ENCODE measurements at places on chromosomes 5 and 9. TPM values are rescaled to one million over a fixed set of nuclear protein-coding genes. Genes with fewer than 3 reads are reported as not detected.

GRCh38 chr9:35745569-35745968 is 3.5 kb downstream of the GBA2 start:
- no peak for DNase-seq

The PCDHGA1 gene
- 0.72 TPM for total RNA-seq

The SLC25A48 gene
- total RNA-seq: 0.43 TPM

DNA sequence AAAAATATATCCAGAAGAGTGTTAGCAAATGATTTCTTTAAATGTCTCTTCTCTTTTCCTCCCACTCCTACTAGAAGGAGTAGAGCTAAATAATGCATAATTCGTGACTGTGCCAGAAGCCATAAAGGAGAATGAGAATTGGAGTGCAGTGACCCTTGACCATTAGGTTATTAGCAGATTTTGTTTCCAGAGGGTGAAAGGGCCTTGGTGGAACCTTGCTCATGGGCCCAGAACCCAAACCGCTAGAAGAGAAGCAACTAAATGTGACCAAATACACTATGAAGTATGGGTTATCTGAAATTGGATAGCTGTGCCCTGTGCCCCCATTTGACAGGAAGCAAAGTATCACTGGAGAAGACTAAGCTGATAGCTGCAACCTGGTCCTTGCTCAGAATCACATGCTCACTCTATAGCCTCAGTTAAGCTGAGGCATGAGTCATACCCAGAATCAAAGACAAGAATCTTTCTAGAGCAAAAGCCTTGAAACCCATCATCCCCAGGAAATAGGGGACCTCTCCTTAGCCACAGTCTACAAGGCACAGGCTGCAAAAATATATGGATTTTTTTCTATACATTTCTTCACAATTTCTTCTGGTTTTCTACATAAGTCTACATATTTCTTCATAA is 36.3 kb downstream of the CAPSL start:
- no peak for DNase-seq

The EGFL7 gene
- 62.2 TPM for total RNA-seq

- DNase-seq: no peak
Observed at GRCh38 chr9:88464851-88465250, 70.1 kb upstream of the NXNL2 start.

- DNase-seq: no peak
Observed at GRCh38 chr9:124306098-124306735, 48.5 kb downstream of the NEK6 start.

The GBA2 gene
- 161 TPM for total RNA-seq

DNA sequence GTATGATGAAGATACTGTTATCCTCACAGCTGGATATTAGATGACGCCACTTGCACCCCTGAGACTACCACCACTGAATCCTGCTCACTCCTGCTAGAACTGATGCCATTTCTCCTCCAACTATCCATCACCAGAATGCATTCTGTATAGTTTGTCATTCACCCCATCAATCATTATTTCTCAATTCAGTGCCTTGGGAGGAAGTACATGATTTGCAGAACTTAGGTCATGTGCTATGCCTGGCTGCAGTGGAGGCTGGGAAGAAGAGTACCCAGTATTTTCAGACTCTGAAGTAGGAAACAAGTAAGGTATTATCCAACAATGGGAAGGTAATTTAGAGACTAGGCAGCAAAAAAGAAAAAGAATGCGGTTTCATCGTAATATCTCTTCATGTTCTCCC is 26.2 kb upstream of the HSD17B4 start:
- no peak for DNase-seq

- no peak for DNase-seq
Observed at GRCh38 chr9:68951879-68952659, 61.8 kb downstream of the PRKACG start.

DNA sequence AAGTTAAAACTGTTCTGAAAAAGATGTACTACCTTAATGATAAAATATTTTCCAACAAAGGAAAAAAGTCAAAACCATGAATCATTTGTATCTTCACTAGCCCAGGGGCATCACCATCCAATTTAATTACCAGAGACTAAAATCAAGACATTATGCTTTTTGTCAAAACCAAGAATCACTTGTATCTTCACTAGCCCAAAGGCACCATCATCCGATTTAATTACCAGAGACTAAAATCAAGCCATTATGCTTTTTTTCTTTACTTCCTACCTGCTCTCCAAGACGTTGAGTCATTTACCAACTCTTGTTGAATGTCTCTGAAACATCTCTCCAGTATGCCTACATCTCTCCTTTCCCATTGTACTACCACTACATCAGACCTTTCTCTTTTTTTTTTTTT is 37.9 kb downstream of the FBXO38 start:
- no peak for DNase-seq

DNA sequence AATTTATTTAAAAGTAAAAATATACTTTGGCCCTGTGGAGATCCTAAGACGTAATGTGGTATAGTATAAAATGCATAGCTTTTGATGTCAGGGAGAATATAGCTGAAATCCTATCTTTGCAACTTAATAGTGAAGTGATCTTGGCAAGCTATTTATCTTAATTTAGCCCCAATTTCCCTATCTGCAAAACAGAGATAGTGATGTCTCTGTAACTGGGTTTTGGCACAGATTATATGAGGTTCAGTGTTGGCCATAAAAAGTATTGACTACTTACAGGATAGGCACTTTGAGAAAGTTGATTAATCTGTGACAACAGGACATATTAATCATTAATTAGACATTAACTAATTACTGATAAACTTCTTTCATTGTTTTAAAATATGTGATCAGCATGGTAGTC is 89.2 kb downstream of the ISL1 start:
- DNase-seq: no peak

DNA sequence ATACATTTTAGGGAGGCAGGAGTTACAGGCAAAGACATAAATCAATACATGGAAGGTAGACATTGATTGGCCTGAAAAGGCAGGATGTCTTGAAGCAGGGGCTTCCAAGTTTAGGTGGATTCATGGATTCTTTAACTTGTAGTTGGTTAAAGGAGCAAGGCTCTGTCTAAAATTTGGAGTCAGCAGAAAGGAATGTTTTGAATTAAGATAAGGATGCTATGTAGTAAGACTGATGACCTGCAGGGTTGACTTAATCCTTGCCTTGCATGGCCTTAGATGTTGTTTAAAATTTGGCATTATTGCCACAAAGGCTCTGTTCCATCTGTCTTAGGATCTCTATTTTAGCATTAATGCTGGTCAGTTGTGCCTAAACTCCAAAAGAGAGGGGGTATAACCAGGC is 171.3 kb downstream of the C5orf15 start:
- DNase-seq: no peak

The CMYA5 gene
- 4.5 TPM for total RNA-seq

DNA sequence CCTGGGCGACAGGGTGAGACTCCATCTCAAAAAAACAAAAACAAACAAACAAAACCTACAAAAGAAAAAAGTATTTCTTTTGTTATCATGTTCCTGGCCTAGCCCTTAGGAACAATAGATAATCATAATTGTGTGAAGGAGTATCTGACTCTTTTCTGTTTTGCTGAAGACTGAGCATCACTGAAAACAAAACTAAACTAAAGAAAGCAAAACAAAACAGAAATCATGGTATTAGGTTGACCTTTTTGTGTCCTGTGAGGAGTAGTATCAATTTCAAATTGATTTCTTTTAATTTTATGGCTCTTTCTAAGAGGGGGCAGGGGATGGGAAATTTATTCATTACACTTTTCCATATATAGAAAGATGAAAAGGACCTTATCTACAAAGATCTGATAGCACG is 246.0 kb downstream of the YTHDC2 start:
- DNase-seq: no peak

DNA sequence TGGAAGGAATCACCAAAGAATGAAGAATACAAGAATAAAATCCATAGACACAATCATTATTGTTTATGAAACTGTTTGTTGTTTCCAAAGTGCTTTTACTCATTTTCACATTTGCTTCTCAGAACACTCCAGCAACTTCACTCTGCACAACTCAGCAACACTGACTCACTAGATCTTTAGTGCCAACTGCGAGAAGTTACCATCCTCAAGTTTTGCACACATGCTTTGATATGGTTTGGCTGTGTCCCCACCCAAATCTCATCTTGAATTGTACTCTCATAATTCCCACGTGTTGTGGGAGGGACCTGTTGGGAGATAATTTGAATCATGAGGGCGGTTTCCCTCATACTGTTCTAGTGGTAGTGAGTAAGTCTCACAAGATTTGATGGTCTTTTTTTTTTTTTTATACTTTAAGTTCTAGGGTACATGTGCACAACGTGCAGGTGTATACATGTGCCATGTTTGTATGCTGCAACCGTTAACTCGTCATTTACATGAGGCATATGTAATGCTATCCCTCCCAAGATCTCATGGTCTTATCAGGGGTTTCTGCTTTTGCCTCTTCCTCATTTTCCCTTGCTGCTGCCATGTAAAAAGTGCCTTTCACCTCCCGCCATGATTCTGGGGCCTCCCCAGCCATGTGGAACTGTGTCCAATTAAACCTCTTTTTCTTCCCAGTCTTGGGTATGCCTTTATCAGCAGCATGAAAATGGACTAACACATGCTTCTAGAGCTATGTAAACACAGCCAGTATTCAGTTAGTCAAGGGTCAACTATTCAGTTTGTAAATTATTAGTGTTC is 36.9 kb downstream of the CLINT1 start:
- no peak for DNase-seq

- no peak for DNase-seq
Observed at GRCh38 chr5:87831499-87831898, 418.8 kb upstream of the CCNH start.

GRCh38 chr9:68800836-68801235 is 95.8 kb downstream of the PIP5K1B start:
- DNase-seq: no peak

The SH3TC2 gene
- total RNA-seq: 2.7 TPM

GRCh38 chr5:67003935-67004729 is 192.5 kb downstream of the CD180 start:
- DNase-seq: peak; percentile 92

The CXCL14 gene
- 4.7 TPM for total RNA-seq

GRCh38 chr9:133247632-133248031 is 27.4 kb downstream of the ABO start:
- no peak for DNase-seq

The PCDH12 gene
- total RNA-seq: 3.6 TPM

The BAAT gene
- 117 TPM for total RNA-seq

The DMAC1 gene
- 48.5 TPM for total RNA-seq

The FAM114A2 gene
- 30.4 TPM for total RNA-seq

GRCh38 chr5:123937230-123937629 is 425.3 kb downstream of the CSNK1G3 start:
- DNase-seq: no peak

The IFNA2 gene
- total RNA-seq: not detected

GRCh38 chr9:96061293-96061987 is 185.9 kb downstream of the ERCC6L2 start:
- peak; percentile 38 for DNase-seq

The SLC6A19 gene
- total RNA-seq: 179 TPM

GRCh38 chr5:69497006-69497520 is 4.5 kb downstream of the OCLN start:
- no peak for DNase-seq

GRCh38 chr9:132026932-132027585 is 52.6 kb downstream of the MED27 start:
- DNase-seq: no peak

The NHP2 gene
- 69.4 TPM for total RNA-seq
